ENCODE measurements at places on chromosomes 7 and 10.

DNA sequence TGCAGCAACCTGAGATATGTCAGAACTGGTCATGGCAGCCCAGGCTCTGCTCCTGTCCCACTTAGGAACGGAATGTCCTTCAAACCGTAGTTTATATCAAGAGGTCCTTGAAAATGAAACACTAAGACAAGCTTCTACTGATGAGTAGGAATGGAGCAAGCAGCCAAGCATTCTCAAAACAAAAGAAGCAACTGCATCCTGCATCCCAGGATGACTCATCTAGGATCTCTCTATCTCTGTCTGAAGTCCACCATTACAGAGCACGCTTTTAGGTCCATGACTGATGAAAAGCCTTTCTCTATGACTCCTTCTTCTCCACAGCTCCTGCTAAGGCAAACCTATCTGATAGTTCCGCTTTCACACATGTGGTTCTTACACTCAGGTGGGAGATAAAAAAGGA lies 16.3 kb downstream of the MBL2 start:
- DNase-seq, result no peak

DNA sequence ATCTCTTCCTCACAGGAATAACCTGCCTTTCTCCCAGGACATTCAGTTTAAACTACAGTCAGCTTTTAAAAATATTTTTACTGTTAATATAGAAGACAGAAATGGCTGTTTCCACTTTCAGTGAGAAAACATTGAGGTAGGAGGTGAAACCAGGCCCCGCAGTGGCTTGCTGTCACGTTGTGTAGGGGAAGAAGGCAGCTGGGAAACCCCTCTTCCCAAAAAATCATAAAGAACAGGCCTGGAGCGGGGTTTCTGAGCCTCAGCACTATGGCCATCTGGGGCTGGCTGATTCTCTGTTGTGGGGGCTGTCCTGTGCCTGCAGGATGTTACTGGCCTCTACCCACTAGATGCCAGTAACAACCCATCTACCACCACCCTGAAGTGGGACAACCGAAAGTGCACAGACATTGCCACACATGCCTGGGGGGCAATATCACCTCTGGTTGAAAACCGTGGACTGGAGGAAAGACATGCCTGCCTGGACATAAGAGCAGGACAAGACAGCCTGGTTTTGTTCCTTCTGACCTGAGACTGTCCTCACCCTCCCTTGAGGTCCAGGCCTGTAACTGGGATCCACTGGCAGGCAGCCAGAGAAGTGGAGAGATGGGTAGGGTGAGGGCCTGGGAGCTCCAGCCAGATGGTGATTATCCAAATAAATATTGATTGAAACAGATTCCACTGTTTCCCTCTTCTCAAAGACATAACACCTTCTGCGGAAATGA lies 43.9 kb downstream of the KCNH2 start:
- DNase-seq, result no peak

DNA sequence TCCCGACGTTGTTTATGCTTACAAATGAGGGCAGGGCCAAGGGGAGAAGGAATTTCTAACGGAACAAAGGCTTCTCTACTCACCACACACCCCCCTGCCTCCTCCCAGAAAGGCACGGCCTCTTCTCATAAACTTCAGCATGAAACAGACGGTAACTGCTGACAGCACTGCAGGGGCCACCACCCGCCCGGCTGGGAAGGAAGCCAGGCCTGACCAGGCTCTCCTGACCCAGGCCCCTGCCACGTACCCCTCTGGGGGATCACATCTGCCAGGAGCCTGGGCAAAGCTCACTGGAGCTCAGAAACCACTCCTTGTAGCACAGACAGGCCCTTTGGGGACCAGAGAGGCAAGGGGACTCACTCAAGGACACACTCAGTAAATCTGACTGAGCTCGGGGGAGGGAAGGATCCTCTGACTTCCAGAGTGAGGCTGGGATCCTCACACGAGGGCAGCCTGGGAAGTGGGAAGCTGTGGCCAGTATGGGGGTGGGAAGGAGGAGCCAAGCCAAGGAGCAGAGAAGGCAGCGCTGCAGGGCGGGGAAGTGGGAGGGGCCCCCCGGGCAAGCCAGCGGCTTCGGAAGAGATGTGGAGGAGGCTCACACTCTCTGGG lies 46.1 kb downstream of the ZCCHC24 start:
- DNase-seq, result peak; percentile 79

GRCh38 chr10:48759113-48759901 lies 74.6 kb downstream of the WDFY4 start:
- no peak for DNase-seq

DNA sequence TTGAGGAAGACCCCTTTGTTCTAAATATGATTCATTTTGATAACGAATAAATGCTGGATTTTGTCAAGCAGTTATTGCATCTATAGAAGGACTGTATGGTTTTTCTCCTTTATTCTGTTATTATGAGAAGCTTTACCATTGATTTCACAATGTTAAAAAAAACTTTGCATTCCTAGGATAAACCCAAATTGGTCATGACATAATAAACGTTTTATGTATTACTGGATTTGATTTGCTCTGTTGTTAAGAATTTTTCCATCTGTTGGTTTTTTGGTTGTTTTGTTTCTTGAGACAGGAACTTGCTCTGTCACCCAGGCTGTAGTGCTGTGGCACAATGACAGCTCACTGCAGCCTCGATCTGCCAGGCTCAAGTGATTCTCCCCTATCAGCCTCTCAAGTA lies 2.2 kb upstream of the DNA2 start:
- DNase-seq, result no peak

DNA sequence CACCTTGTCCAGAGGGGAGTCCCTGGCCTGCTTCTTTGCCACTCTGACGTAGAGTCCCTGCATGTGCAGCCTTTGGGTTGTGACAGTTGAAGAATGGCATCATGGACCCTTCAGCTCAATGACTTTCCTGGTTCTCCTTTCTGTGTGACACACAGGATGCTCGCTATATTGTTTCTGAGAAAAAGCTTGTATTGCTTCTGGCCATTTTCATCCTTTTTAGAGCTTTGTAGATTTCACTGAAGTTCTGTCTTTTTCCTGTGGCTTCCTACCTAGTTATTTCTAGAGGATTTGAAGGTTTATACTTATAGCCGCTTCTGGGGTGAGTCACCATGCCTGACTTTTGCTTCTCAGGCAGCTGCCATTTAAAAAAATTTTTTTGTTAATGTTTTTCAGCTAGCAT lies 27.0 kb downstream of the SND1 start:
- DNase-seq, result peak; percentile 13

GRCh38 chr10:45249978-45250693 lies 65.3 kb downstream of the OR13A1 start:
- DNase-seq, result peak; percentile 56

DNA sequence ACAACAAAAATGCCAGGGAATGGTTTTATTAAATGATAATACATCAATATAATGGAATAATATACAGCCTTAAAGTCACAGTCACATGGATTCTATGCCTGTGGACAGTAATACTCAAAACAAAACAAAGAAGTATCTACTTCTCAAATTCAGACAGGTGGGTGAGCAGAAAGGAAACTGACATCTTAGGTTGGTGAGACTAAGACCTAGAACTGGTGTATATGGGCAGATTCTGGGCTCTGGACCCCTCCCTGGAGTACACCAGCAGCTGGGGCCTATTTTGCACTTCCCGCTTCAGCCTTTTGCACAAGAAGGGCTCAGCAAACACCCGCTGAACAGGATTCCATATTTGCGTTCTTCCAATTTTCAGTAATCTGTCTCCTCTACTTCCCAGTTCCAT lies 5.4 kb upstream of the FIS1 start:
- DNase-seq, result no peak

GRCh38 chr7:98722402-98722801 lies 105.3 kb downstream of the NPTX2 start:
- no peak for DNase-seq

DNA sequence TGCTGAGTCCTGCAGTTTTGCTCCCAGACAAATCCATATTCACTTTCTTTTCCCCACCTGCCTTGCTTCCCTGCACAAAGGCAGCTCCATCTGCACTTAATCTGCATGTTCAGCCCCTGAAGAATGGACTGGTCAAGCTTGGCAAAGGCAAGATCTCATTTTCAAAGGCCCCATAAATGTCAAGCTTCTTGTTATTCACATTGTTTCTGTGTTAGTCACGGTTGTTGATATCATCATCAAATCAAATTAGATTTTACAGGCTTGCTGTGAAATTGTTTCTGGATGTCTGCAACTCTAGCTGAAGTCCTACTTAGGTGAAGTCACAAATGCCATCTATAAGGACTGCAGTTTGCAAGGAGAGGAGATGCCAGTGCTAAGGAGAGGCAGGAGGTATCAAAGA lies 91.0 kb downstream of the GPAM start:
- no peak for DNase-seq

Measured in amniotic stem cell (primary cell).